ENCODE measurements at places on chromosomes 3 and 15.
A peak's percentile ranks its signal among the peaks of the same experiment; 100 is the strongest.

DNA sequence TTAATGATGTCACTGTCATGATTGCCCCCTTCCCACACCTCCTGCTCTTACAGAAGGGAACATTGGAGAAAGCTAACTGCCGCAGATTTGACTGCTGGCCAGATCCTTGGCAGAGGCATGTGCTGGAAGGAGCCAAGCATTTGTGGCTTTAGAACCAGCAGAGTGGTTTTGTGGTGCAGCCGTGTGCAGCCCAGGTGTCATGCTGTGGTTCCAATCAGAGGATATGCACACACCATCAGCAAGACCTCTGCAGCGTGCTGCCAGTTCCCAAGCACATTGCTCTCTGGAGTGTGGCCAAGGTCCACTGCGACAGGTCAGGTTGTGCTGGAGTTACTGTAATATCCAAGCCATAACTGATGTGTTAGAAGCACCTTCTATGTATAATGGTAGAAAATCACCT, 61.6 kb downstream of the OTOL1 start:
- no peak for DNase-seq

DNA sequence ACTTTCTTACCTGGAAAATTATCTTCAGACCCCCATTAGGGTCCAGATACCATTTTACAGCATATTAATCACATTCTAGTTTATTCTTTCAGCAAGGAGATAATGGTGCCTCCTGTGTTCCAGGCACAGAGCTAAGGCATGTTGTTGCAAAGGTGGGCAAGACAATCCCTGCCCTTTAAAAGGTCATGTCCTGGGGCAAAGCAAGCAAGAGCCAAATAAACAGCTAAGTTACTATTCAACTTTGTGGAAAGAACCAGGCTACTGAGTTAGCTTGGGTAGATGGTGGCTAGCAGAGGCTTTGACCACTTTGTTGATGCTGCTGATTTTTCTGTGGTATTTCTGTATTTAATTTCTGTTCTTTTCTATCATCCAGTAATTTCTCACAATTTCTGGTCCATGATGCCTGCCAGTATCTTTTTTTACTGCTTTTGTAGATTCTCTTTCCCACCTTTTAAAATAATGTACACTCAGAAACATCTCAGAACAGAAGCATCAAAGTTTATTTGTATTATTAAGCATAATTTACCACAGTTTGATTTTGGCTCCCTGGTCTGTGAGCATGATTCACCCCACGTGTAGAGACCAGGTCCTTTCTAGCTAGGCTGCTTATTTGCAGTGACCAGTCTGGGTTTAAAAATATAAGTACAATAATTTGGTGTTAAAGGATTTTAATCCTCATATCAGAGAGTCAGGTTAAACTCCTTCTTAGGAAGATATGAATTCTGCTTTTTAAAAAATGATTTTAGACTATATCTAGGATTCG, 71.5 kb downstream of the LRRC28 start:
- peak; percentile 24 for DNase-seq

DNA sequence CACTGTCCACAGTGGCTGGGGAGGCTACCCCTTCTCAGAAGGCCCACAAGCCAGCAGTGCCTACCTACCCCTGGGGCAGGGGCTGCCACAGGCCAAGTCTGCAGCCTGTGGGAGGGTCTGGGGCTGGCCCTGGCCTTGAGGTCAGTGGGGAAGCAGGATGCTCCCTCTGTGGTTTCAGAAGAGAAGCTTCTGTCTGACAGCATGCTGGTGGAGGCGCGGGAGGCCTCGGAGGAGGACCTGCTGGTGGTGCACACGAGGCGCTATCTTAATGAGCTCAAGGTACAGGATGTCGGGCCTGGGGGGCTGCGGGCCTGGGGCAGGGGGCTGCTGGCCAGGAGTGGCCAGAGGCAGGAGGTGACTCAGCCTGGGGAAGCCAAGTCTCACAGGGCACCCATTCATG, 3.2 kb downstream of the HDAC11 start:
- DNase-seq: no peak

GRCh38 chr3:37820286-37820685, 41.4 kb upstream of the CTDSPL start:
- DNase-seq: no peak

DNA sequence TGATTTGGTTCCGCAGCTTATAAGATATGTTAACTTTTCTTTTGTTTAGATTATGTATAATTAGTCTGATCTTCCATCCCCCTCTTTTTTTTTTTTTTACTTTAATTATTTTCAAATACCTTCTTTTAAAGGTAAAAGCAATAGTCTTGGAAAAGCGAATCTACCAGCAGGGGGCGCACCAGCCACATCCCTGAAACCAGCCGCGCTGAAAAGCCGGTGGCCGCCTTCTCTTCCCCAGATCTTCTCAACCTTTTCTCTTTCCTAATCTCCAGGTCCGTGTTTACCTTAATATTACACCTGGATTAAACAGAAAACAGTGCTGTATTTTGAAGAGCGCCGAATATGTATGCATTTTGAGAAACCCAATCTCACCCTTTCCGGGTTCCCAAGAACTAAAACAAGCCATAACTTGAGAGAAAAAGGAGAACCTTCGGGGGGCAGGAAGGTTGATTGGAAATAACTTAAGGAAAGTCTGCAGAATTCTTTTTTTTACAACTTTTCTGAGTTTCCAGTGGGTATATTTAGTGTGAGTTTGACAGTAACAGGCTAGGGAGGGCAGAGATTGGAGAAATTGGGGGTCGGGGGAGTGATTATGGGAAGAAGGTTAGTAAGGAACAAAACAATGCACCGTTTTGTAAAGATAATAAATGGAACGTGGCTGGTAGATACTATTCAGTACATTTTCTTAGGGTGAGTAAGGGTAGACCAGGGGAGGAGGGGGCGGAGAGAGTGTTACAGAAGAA, 2.0 kb upstream of the SOX2 start:
- DNase-seq: peak; percentile 52

GRCh38 chr15:60218256-60218655, 179.5 kb downstream of the ANXA2 start:
- no peak for DNase-seq

DNA sequence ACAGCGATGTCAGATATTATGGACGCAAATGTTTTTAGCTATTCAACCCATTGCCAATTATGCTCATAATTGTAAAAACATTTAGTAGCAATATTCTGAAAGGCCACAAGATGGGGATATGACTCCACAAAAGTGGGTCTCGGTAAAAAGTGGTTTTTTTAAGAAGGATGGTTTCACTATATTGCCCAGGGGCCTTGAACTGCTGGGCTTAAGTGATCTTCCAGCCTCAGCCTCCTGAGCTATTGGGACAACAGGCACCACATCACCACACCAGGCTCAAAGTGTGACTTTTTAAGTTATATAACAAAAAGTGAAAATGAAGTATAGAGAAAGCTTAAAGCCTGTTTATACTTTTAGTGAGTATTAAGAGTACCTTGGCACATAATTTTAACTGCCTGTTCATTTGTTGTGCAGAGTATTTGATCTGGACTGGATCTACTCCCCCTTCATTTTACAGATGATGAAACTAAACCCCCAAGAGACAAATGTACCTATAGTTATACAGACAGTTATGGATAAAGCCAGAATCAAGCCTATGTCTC, 9.4 kb downstream of the NAA50 start:
- peak; percentile 74 for DNase-seq

DNA sequence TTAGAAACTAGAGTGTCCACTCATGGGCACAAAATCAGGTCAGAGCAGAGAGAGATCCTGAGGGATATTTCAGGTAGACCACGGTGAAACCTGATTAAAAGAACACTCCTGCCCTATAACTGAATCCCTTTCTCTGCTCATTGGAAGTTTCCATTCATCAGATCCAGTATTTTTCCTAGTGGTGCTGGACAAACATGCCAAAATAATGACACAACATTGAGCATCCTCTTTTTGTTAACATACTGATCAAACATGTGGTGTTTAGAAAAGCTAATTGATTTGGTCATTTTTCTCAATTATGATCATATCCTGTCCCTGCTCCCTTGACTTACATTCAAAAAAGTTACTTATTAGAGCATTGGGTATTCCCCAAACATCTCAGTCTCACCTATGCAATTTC, 27.2 kb downstream of the PTX3 start:
- DNase-seq: peak; percentile 57

DNA sequence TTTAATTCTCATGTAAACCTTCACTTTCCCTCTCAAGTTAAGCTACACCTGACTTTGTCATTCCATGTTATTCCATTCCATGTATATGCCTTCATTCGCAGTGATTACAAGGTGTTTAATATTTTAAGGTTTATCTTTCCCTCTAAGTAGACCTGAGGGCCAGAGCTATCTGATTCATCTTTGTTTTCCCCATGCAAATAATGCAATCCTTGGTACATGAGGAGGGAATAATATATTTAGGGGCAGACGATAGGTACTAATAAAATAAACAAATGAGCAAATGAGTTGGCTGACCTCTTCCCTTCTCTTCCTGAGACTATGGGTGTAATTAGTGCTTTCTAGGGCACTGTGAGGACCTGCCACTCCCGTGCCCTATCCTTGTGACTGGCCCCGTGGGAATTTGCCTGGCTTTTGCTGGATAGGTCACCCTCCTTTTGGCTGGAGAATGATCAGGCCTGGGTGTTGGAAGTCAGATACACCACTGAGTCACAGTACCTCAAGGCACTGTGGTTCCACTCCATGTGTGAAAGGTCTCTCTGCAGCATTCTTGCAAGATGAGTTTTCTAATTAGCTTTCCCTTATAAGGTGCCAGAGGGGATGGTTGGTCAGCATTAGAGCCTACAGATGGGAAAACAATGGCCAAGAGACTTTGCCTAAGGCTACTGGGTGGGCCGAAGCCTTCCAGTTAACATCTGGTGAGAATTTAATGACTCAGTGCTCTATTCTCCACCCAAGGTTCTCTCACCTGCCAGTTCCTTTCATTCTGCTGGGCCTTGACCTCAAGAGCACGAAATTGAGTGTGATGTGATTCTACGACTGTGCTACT, 183.2 kb downstream of the P3H2 start:
- peak; percentile 100 for DNase-seq

DNA sequence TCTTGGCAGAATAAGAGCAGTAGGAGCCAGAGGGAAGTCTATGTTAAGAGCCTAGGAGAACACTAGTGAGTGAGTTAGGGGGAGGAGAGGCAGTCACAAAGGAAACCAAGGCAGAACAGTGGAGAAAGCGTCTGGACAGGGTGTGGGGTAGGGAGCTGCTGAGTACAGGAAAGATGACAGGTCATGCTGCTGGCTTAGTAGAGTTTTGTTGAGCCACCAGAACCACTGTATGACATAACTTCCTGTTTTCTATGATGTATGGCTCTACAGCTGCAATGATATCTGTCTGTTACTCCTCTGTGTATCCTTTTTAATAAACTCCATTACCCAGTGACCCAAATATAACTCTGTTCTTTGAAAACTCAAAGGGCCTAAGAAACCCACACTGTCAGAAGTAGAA, 10.6 kb upstream of the STT3B start:
- DNase-seq: no peak

- no peak for DNase-seq
Observed at GRCh38 chr15:31329640-31330010, 3.0 kb downstream of the KLF13 start.

DNA sequence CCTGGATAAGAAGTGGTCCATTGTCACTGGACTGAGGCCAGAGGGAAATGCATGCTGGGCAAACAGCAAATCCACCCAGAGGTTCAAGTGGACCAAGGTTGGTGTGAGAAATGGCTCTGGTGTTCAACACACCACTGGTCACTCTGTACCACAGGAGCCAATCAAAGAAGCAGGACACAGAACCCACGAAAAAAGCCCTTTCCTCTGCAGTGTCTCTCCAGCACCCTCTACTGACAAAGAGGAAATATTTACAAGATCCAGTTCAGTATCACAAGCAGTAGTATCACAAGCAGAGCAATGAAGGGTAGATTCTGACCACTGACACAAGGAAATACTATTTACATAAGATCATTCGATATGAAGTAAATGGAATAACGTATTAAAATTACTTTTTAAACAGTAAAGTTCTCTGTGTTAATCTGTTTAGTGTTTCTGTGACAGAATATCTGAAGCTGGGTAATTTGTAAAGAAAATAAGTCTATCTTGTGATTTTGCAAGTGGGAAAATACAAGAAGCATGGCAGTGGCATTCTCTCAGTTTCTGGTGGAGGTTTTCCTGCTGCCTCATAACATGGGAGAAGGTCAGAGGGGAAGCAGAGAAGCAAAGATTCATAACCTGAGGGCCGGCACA, 390.7 kb downstream of the EFHB start:
- DNase-seq: no peak

DNA sequence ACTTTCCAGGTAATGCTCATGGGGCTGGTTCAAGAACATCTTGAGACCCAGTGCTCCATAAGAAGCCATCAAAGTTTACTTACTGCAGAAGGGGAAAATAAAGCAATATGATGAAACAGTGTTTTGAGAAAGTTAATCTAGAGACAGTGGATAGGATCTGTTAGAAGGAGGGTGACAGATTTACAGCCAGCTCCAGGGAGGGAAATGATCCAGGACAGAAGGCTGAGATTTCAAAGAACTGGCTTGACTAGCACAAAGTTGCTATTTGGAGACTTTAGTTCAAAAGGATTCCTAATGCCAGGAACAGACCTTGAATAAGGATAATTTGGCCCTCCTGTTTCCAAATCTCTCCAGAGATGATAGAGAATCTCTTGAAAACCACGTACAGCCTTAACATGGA, 166.5 kb upstream of the NECTIN3 start:
- DNase-seq: no peak

GRCh38 chr3:64167351-64167750, 57.9 kb downstream of the PRICKLE2 start:
- no peak for DNase-seq

DNA sequence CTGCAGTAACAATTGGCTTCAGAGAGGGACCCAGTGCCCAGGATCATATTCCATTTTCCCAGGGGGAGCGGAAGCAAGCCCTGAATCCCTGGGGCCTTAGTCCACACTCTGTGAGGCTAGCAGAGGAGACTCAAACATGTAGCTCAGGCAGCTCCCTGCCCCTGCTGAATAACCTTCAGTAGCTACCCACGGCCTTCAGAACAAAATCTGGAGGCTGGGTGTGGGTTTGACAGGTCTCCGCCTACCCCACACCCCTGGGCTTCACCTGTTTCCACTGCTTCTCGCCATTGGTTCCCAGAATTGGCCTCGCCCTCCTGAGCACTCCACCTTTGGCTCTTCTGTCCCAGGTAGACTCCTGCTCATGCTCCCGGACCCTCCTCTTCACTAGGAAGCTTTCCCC, 93.6 kb upstream of the ATP2B2 start:
- DNase-seq: no peak

- no peak for DNase-seq
Observed at GRCh38 chr3:190575437-190576185, 61.7 kb downstream of the IL1RAP start.

GRCh38 chr15:67955252-67955651, 98.9 kb upstream of the PIAS1 start:
- peak; percentile 58 for DNase-seq

DNA sequence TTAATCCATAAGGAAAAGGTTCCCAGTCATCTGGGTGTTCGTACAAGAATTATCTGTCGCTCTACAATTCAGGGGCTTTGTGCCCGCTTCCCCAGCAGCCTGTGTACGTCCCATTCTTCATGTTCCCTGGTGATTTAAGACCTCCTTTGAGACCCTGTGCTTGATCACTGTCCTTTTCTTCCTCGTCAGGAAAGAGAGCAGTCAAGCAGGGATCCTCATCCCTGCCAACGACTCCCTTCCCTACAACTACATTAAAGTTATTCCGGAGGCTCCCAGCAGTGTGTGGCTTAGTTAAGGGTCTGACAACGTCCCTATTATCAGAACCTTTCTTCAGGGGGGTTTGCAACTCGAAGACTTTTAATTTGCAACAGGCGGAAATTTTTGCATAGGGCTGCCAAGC, 175.7 kb downstream of the FOXP1 start:
- no peak for DNase-seq

GRCh38 chr3:108378153-108378951, 82.0 kb downstream of the HHLA2 start:
- DNase-seq: no peak

Measured in EH (cell line).